Natural killer cell treated with Interleukin-12 subunit alpha and Interleukin-12 subunit beta and Interleukin-15 and Interleukin-18, amount 100 ng/mL, for 72 hours (primary cell): ENCODE measurements at places on chromosomes 13 and 19. TPM values are rescaled to one million over a fixed set of nuclear protein-coding genes. Genes with fewer than 3 reads are reported as not detected.

UPF1 gene
- 104 TPM for total RNA-seq

DNA sequence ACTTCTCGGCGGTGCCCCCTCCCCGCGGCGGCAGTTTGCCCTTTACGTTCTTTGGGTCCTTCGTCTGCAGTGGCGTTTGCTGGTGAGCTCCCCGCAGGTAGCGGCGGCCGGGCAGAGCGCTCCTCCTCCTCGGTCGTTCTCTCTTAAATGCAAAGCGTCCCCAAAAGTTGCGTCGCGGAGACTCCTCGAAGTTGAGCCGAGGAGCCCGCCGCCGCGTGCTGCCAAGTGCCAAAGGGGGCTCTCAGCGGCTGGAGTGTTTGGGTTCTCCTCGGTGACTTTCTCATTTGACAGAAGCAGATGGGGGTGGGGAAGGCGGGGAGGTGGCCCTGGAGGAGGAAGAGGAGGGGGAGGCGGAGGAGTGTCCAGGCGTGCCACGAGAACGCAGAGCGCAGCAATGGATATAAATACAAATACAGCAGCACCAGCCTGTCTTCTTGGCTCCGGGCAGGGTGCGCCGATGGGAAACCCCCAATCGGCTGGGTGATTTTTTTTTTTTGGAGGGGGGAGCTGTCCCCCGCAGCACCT, at the start of gene SOX21:
SOX21 (minus strand) TSS at position 259 of the 525 bp plus-strand sequence. CDS start 496 bp downstream, outside the sequence.
- H3K36me3 ChIP-seq, result peaks cover 10% of the 10 kb centered on the region
- no peak within 1 kb of the TSS for H3K27ac ChIP-seq
- no peak within 1 kb of the TSS for H3K4me3 ChIP-seq
- peaks cover 55% of the 10 kb centered on the region for H3K27me3 ChIP-seq

- H3K36me3 ChIP-seq, result no peaks in the 10 kb centered on the region
- peaks cover 9% of the 10 kb centered on the region for H3K27me3 ChIP-seq
- DNase-seq, result no peak
- H3K27ac ChIP-seq, result no peak overlapping the region
Measured at GRCh38 chr13:99666146-99666805, 165.0 kb downstream of the TM9SF2 start.

DNA sequence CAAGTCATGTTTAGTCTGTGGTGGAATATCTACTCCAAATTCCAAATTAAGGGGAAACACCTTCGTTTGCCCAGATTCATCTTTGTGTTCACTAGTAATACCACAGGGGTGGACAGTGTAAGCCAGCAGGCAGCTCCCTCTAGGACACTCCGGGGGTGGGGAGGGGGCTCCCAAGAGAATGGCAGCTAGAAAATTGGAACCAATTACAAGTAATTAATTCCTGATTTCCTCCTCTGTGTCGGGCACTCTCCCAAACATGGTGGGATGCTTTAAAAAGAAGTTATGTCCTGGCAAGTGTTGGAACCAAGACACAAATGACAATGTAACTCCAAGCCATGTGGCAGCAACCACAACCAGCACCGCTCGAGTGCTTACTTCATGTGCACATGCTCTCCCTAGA, 5.9 kb downstream of the COL4A1 start:
- no peaks in the 10 kb centered on the region for H3K4me1 ChIP-seq
- H3K4me3 ChIP-seq, result no peak overlapping the region
- H3K27ac ChIP-seq, result no peak overlapping the region
- no peaks in the 10 kb centered on the region for H3K36me3 ChIP-seq
- DNase-seq, result no peak

DNA sequence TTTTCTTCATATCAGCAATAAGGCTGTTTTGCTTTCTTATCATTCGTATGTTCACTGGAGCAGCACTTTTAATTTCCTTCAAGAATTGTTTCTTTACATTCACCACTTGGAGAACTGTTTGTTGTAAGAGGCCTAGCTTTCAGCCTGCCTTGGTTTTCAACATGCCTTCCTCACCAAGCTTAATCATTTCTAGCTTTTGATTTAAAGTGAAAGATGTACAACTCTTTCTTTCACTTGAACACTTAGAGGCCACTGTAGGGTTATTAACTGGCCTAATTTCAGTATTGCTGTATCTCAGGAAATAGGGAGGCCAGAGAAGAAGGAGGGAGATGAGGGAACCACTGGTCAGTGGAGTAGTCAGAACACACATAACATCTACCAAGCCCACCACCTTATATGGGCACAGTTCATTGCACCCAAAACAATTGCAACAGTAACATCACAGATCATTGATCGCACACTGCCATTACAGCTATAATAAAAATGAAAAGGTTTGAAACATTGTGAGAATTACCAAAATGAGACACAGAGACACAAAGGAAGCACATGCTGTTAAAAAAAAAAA, 181.4 kb upstream of the TUBA3C start:
- H3K36me3 ChIP-seq, result no peaks in the 10 kb centered on the region
- no peak overlapping the region for H3K4me3 ChIP-seq
- no peaks in the 10 kb centered on the region for H3K27me3 ChIP-seq

DNA sequence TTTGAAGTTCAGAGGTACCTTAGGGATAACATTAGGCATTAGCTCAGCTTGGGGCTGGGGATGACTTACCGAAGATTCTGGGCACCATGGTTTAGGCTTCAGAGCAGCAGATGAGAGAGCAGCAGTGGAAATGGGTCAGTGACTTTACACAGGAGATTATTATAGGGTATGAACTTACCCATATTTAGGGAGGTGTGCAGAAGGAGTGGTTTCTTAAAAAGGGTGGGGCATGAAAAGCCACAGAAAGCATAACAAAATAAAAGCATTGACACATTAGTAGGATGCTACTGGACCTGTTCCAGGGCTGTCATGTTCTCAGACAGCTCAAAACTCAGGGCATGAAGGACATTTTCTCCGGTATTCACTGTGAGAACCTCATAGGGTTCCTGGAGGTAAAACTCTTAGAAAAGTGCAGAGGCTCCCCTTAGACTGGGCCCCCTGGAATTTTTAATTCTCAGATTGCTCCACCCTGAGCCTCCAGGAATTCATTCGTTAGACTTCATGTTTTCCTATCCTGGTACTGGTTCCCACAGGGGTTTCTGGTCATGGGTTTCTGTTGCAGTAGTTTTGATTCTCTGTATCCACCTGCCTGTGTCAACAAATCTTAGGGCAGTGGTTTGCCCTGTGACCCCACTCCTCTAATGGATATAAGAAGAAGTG, 20.7 kb downstream of the IGFL1 start:
- peaks cover 6% of the 10 kb centered on the region for H3K4me1 ChIP-seq
- H3K27me3 ChIP-seq, result peaks cover 77% of the 10 kb centered on the region
- no peak overlapping the region for H3K4me3 ChIP-seq
- H3K27ac ChIP-seq, result no peak overlapping the region
- no peak for DNase-seq

DNA sequence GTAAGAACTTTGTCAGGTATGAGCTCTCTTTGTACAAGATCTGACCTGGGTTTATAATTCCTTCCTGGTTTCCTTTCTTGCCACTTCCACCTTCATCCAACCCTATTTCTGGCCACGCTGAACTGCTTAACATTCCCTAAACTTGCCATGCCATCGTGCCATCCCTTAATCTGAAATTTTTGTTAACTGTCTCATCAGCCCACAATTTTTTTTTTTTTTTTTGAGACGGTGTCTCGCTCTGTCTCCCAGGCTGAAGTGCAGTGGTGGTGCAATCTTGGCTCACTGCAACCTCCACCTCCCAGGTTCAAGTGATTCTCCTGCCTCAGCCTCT, 144.6 kb downstream of the GGACT start:
- H3K4me1 ChIP-seq, result no peaks in the 10 kb centered on the region
- no peak overlapping the region for H3K4me3 ChIP-seq
- no peaks in the 10 kb centered on the region for H3K36me3 ChIP-seq
- H3K27ac ChIP-seq, result no peak overlapping the region
- no peak for DNase-seq

GRCh38 chr13:97372936-97373335, 61.0 kb upstream of the RAP2A start:
- no peak overlapping the region for H3K27ac ChIP-seq
- no peaks in the 10 kb centered on the region for H3K36me3 ChIP-seq
- H3K27me3 ChIP-seq, result no peaks in the 10 kb centered on the region
- DNase-seq, result no peak
- peaks cover 16% of the 10 kb centered on the region for H3K4me1 ChIP-seq
- no peak overlapping the region for H3K4me3 ChIP-seq

DNA sequence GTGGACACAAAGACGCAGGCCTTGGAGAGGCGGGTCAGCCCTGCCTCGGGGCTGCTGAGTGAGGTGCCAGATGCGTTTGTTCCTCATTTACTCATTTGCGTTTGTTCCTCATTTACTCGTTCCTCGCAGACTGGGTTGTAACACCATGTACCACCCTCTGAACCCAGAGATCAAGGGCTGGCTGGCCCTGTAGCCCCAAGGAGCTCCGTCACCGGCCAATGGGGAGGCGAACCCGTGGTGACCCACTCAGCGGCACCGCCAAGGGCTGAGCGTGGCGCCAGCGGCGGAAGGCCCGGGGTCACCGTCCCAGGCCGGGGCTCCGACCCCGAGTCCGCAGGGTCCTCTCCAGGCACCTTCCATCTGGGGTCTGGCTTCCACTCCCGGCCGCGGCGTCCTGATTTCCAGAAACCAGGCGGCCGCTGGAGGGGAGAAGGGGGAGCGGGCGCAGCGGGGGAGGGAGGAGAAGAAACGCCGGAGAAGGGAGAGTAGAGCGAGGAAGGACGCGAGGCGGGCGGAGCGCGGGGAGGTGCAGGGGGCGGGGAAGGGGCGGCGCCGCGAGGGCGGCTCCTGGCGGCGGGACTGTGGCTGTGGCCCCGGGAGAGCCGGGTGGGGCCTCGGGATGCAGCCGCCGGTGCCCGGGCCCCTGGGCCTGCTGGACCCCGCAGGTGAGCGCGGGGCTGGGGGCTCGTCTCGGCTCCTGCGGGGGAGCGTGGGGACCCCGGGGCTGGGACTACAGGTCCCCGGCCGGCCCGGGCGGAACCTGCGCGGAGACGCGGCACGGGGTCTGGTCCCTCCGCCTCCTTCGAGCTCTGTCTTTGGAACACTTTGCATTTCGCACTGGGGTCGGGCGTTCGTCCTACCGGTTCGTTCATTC, at the start of gene TMEM255B:
TMEM255B (plus strand) TSS at position 576 of the 874 bp plus-strand sequence; CDS start at position 620, 44 bp downstream.
- H3K4me1 ChIP-seq, result peaks cover 18% of the 10 kb centered on the region
- peak within 1 kb of the TSS; percentile 93 for H3K4me3 ChIP-seq
- no peak within 1 kb of the TSS for H3K27ac ChIP-seq
- peaks cover 48% of the 10 kb centered on the region for H3K27me3 ChIP-seq

DNA sequence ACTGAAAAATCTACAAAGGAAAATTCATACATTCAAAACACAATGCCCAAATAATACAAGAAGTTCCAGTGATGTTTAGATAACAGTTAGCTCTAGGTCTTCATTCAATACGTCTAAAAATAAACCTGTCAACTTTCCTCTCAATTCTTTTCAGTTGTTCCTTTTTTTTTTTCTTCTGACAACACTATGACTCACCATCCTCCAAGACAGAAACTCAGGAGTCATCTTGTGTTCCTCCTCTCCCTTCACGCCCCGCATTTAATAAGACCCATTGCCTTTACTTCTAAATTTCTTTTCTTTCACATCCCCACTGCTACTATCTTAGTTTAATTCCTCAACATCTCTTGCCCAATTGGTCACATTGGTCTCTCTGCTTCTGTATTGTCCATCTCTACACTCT, 759.9 kb downstream of the GPC5 start:
- no peak overlapping the region for H3K27ac ChIP-seq
- H3K4me1 ChIP-seq, result no peaks in the 10 kb centered on the region
- no peaks in the 10 kb centered on the region for H3K27me3 ChIP-seq
- DNase-seq, result no peak
- no peak overlapping the region for H3K4me3 ChIP-seq

ZNF71 gene
- 8.5 TPM for total RNA-seq

- peaks cover 6% of the 10 kb centered on the region for H3K4me1 ChIP-seq
- H3K27ac ChIP-seq, result no peak overlapping the region
- H3K36me3 ChIP-seq, result peaks cover 32% of the 10 kb centered on the region
- no peak overlapping the region for H3K4me3 ChIP-seq
Measured at GRCh38 chr19:20233105-20233504, 66.1 kb downstream of the ZNF486 start.

DNA sequence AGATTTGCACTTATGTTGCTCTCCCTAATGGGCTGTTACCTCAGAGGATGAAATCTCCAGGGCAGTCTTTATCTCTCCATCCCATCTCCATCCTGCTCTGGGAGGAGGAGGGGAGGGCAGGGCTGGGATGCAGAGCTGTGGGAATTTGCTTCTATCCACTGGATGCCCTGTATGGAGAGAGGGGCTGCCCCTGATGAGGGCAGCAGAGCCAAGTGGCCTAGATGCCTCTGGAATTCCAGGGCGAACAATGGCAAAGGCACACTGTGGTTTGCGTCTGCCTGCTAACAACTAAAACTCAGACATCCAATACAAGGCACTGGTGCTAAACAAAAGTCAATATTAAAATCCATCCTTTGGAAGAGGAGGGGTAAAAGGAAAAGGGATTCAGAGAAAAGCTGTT, 165.1 kb downstream of the COG6 start:
- H3K4me1 ChIP-seq, result no peaks in the 10 kb centered on the region
- no peak for DNase-seq
- H3K27ac ChIP-seq, result no peak overlapping the region
- H3K4me3 ChIP-seq, result no peak overlapping the region
- no peaks in the 10 kb centered on the region for H3K36me3 ChIP-seq
- H3K27me3 ChIP-seq, result peaks cover 8% of the 10 kb centered on the region

POSTN gene
- not detected for total RNA-seq

DNA sequence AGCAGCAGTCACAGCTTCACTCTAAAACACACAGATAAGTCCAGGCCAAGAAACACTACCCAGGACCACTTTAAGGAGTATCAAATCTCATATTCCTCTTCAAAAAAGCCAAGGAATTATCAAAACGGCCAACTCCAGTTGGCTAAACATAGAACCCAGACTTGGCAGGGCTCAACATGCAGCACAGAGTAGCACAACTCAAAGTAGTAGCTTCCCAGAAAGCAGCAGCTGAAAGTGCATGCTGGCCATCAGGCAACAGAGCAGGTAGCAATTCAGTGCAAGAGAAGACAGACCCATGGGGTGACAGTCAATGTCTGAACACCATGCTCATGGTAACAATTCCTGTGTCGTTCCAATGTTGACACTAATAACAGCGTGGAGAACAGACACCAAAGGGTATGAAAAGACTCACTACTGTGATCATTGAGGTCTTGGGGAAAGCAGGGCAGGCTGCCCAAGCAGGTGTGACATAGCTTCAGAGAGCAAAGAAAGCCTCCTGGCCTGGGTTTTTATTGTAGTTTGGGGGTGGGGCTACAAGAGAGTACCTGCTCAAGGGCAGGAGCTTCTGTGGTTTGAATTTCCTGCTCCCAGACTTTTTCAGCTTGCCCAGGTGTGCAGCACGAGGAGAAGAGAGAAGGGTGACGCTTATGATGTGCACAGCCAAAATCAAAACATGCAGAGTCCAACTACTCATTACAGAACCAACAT, 6.2 kb downstream of the ZNF709 start:
- no peak for DNase-seq
- H3K4me3 ChIP-seq, result no peak overlapping the region
- H3K27me3 ChIP-seq, result no peaks in the 10 kb centered on the region
- no peak overlapping the region for H3K27ac ChIP-seq
- H3K36me3 ChIP-seq, result no peaks in the 10 kb centered on the region
- H3K4me1 ChIP-seq, result peaks cover 15% of the 10 kb centered on the region

DNA sequence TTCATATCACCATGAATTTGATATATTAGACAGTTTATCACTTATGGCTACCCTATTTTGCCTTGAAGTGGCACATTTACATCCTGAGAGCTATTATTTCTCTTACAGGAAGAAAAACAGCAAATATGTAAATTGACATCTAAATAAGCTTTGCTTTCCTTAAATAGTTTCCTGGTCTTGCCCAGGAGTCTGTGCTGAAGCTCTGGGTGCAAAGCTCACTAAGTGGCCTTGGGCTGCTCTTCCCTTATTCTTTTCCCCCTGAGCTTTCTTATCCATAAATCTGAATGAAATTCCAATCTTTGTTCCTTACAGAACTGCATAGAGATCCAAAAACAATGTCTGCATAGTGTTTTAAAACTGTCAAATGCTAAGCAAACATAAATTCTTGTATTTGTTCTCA, 56.3 kb downstream of the TNFSF13B start:
- H3K27me3 ChIP-seq, result peaks cover 26% of the 10 kb centered on the region
- no peaks in the 10 kb centered on the region for H3K36me3 ChIP-seq
- no peaks in the 10 kb centered on the region for H3K4me1 ChIP-seq
- H3K4me3 ChIP-seq, result no peak overlapping the region
- H3K27ac ChIP-seq, result no peak overlapping the region
